Fibroblast of the aortic adventitia (primary cell): ENCODE measurements at places on chromosomes 7 and 10. TPM values are rescaled to one million over a fixed set of nuclear protein-coding genes. Genes with fewer than 3 reads are reported as not detected.

The LRRTM3 gene
- total RNA-seq, result under 0.01 TPM in 1 of 2 replicates, not detected in the other

The APBB1IP gene
- total RNA-seq, result 2.9 and 5.9 TPM in 2 replicates

The DENND2A gene
- 10.8 and 17.7 TPM in 2 replicates for total RNA-seq

The HOXA9 gene
- total RNA-seq, result not detected in 2 replicates

The ZNF783 gene
- 9.1 and 12.7 TPM in 2 replicates for total RNA-seq

The GRM3 gene
- not detected in 2 replicates for total RNA-seq

The GBX1 gene
- total RNA-seq, result not detected in 2 replicates

The SLC18A3 gene
- not detected in 2 replicates for total RNA-seq

The FAM131B gene
- total RNA-seq, result 3.2 and 4.0 TPM in 2 replicates

The PNLIP gene
- not detected in 2 replicates for total RNA-seq

The ANKRD61 gene
- total RNA-seq, result not detected in 2 replicates

The PKD2L1 gene
- not detected in 2 replicates for total RNA-seq

The MEOX2 gene
- total RNA-seq, result 2.6 and 13.0 TPM in 2 replicates

The WNT16 gene
- total RNA-seq, result 0.16 and 2.7 TPM in 2 replicates

The C10orf67 gene
- 0.09 TPM in 1 of 2 replicates, not detected in the other for total RNA-seq
